ENCODE measurements at places on chromosomes 12 and 14. TPM values are rescaled to one million over a fixed set of nuclear protein-coding genes. Genes with fewer than 3 reads are reported as not detected.

DNA sequence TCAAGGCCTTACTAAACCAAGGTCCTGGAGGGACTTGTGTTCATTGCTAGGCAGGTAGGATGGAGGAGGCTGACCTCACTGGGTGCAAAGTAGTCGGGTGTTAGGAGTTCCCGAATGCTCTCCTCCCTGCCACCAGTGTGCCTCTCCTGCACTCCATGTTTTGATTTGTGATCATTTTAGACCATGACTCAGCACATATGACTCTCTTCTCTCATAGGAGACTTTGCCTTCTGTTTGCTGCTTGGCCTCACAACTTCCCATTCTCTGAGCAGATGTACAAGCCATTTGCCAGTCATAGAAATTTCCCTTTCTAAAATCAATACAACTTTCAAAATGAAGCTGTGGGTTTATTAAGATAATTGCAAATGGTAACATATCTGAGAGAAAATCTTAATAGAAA lies 46.6 kb upstream of the LRIG3 start:
- no peak for DNase-seq

GRCh38 chr12:110754101-110754793 lies 11.6 kb upstream of the PPP1CC start:
- DNase-seq: no peak

The SERPINA5 gene
- not detected for total RNA-seq

DNA sequence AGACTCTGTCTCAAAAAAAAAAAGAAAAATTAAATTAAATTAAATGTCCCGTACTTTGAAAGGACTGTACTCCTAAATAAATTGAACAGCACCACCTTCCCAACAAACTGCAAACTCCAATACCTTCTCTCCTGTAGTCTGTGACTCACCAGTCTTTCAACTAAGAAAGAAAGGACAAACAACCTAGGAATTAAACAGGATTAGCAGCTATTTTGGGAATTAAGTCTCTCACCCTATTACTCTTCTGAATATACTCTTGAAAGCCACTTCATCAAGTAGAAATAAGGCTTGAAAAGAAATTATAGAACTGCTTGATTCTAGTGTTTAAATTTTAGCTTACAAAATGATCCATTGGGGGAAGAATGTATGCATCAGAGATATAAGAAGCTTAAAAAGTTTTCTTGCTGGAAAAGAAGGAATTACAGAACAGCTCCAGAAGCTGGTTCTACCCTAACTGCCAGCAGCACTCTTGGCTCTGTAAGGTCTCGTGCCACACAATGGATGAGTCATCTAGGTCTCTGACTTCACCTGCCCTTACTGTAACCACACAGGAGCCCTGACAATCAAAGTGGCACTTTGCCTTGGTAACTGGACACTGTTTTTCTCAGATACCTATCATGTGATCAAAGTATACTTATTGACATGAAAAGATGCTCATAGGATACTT lies 57.0 kb upstream of the CERS5 start:
- no peak for DNase-seq

The ALX1 gene
- total RNA-seq: not detected

The GARIN6 gene
- not detected for total RNA-seq

DNA sequence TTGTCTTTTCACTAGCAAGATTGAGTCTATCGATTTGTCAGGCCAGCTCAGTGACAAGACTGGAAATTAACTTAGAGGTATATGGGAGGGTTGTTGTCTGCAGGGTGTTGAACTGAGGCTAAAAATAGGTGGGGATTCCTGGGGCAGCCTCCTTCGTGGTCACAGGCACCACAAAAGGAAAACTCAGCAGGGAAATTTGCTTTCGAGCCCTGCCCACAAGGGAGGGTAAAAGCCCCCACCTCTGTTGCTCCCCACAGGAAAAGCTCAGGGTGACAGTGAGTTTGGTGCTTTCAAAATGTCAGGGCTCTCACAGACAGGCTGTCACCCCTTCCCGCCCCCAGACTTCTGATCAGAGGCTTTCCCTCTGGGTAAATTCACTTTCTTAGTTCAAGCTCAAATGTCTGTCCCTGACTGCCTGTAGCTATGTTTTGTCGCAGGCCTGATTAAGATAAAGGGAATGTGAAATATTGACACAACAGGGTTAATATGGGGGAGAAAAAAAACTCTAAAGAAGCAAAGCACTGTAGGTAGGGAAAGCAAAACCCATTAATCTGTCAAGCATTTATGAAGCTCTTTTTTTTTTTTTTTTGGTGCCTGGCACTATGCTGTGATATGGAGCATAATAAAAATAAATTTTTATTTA lies 11.7 kb upstream of the NFKBIA start:
- DNase-seq: no peak

- DNase-seq: no peak
Measured at GRCh38 chr14:36751920-36752319, 90.3 kb downstream of the PAX9 start.

The CIROP gene
- not detected for total RNA-seq

GRCh38 chr14:94376976-94377865 lies 11.2 kb downstream of the SERPINA1 start:
- DNase-seq: no peak

GRCh38 chr12:46382408-46382963 lies 9.9 kb upstream of the SLC38A2 start:
- peak; percentile 24 for DNase-seq

- DNase-seq: peak; percentile 41
Measured at GRCh38 chr12:66688846-66689439, 10.1 kb upstream of the GRIP1 start.

DNA sequence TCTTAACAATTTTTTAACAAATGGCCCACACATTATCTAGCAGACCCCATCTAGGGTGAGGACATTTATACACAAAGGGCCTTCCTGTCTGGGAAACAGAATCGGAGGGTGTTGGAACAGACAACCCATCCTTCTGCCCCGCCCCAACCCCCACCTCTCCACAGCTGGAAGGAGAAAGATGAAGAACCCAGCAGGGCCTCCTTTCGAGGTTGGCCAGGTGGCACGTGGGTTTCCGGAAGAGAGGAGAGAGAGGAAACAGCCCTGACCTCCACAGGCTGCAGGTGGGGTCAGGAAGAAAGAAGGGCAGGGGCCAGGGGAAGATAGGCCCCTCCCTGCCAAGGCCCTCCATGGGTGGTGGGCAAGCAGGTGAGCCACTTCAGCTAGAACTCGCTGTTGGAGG lies 57.2 kb downstream of the LRRC74A start:
- no peak for DNase-seq

The STON2 gene
- total RNA-seq: 228 TPM

The IQSEC3 gene
- total RNA-seq: not detected

The KRT73 gene
- total RNA-seq: not detected

The SERPINA12 gene
- total RNA-seq: not detected

The POTEM gene
- not detected for total RNA-seq

DNA sequence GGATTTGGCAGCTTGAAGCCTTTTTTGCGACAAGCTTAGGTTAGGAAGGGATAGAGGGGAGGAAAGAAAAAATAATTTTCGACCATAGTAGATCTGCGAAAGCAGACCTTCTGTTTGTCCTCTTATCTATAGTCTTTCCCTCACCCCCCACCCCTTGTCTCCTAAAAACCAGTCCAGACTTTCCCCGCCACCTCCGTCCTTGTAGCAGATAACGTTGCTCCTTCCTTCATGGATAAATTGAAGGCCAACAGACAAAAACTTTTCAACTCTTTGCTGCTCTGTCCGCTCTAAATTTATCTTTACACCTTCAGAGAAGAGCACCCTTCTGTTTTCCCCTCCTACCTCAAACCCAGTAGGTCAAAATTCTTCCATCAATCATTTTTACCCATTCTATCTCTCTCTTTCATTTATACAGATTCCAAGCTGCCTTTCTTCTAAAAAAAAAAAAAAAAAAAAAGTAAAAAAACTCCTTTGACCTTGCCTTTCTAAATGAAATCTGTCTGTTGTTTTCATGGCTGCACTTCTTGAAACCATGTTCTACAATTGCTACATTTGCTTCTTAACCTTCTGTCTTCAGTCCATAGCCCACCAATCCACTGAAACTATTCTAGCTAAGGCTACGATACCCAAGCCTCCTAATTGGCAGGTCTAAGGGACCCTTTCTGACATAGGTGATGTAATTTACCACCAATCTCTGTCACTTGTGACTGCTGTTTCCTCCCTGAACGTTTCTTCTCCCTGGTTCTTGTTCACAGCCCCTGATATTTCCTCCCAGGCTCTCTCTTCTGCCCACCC lies 11.1 kb upstream of the NEMF start:
- no peak for DNase-seq

- DNase-seq: peak; percentile 93
Measured at GRCh38 chr12:47021298-47021697, 58.1 kb upstream of the PCED1B start.

- DNase-seq: no peak
Measured at GRCh38 chr12:113846883-113847755, 119.0 kb downstream of the RBM19 start.

GRCh38 chr12:12195081-12195480 lies 71.8 kb downstream of the LRP6 start:
- no peak for DNase-seq

- peak; percentile 83 for DNase-seq
Measured at GRCh38 chr12:105922670-105923102, 216.1 kb downstream of the NUAK1 start.

The CCNK gene
- total RNA-seq: 47.5 TPM

GRCh38 chr14:92121207-92121669 lies 268 bp downstream of the NDUFB1 start:
- peak; percentile 18 for DNase-seq

- DNase-seq: no peak
Measured at GRCh38 chr14:22168092-22168955, 420.7 kb downstream of the DAD1 start.

DNA sequence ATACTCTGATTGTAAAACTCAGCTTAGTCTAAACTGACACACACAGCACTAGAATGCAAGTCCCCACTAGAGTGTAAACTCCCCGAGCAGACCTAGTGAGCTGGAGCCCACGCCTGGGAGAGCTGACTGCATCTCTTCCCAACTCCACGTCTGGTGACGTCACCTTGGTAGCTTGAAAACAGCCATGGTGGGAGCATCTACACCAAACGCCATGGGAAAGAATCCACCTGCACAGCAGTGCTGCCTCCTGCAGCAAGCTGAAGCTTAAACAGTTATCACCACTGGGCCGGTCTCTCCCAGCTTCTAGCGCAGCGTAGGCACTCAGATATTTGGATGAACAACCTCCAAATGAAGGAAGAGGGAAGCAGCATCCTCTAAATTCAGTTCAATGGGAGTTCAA lies 4.3 kb upstream of the PAPLN start:
- no peak for DNase-seq

DNA sequence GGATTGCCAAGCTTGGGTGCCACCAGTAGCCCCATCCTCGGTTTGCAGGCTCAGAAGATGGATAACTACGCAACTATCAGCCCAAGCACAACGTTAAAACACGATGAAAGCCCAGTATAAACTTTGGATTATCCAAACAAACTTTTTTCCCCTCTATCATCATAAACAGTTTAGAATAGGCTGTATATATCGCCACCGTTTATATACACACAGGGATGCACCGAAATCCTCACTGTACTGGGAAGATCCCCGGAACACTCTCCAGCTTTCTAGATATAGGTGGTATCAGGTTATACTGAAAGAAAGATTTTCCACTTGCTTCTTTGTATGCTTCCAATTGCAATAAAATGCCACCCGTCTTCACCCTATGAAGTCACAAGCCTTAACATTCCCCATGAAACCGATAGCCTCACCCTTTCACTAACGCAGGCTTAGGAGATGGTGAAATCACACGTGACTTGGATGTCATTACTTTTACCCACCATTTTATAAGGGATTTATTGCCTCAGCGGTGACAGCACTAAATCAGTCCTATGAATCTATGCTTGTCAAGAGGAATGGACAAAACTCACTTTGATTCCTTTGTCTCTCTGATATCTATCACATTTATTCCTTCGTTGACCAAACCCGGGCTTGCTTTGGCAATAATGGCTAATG lies 207.6 kb upstream of the FOXN3 start:
- DNase-seq: no peak

DNA sequence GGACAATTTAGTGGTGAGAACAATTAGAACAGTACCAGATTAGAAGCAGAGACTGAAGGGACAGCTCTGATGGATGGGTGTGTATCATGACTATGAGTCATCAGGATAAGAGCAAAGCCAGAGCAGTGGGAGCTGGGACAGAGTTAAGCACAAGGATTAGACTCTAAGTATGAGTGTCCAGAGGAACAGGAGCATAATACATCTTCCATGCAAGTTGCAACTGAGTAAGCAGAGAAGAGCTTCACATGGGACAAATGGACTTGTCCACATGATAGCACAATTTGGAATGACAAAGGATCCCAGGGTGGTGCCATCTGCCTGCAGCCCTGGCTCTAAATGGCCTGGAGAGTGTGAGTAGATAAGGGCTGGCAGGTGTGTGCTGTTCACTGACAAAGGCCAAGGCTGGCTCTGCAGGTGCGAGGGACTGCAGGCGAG lies 226.4 kb upstream of the CAND1 start:
- no peak for DNase-seq

GRCh38 chr12:113498490-113498889 lies 26.8 kb upstream of the LHX5 start:
- DNase-seq: no peak

The CD27 gene
- total RNA-seq: not detected

GRCh38 chr12:5623411-5623810 lies 191.5 kb downstream of the NTF3 start:
- DNase-seq: no peak

The KLHL33 gene
- not detected for total RNA-seq

The GPR68 gene
- 2.5 TPM for total RNA-seq

The GPR84 gene
- 0.07 TPM for total RNA-seq

DNA sequence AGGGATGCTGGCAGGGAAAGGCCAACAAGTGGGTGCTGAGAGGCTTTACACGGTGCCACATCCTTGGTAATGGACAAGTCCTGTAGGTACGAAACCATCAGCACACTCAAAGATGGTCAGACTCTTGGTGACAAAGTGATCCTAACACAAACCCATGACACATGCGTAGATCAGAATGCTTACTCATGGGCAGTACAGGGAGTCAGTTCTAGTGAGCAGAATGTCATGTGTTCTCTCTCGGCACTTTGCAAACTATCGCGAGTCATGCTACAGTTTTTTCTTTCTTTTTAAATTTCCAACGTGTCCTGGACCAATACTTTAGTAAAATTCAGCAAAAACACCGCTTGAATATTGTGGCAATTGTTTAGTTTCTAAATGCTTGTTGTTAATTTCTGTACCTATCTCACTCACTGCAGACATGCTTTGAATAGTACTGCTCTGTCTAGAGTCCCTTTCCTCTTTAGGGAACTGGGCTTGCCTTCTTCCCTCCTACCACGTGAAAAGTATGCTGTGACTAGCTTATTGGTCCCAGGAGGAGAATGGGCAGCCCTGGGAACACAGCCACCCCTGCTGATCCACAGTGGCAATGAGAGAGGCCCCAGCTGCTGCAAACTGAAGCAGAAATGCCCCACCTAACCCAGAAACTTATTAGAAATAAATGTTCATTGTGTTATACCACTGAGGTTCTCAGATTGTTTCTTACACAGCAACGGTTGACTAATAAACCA lies 62.4 kb downstream of the UBR7 start:
- peak; percentile 8 for DNase-seq
